ENCODE measurements at places on chromosomes 7 and 10.

- DNase-seq: no peak
These were observed 64.7 kb downstream of the BICC1 start for GRCh38 chr10:58577437-58577777.

GRCh38 chr7:81162234-81162633, 243.4 kb upstream of the SEMA3C start:
- DNase-seq: no peak

GRCh38 chr10:71314028-71314693, 4.9 kb upstream of the SLC29A3 start:
- peak; percentile 47 for DNase-seq

- no peak for DNase-seq
These were observed 563.0 kb upstream of the SEMA3D start for GRCh38 chr7:85749696-85750453.

- DNase-seq: no peak
These were observed 585.0 kb downstream of the AUTS2 start for GRCh38 chr7:70183278-70183677.

DNA sequence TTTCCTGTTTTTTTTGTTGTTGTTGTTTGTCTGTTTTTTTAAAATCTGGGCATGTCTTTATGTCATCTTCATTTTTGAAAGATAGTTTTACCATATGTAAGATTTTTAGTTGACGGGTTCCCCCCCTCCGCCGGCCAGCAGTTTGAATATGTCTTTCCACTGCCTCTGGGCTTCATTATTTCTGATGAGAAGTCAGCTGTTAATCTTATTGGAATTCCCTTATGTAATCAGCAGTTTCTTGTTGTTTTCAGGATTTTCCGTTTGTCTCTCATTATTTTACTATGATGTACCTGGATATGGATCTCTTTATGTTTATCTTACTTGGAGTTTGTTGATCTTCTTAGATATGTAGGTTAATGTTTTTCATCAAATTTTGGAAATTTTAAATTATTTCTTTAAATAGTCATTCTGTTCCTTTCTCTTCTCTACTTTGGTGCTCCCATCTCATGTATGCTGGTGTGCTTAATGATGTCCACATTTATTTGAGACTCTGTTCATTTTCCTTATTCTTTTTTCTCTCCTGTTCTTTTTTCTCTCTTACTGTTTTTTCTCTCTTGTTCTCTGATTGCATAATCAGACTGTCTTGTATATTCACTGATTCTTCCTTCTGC, 9.7 kb downstream of the EXOC6 start:
- DNase-seq: no peak

DNA sequence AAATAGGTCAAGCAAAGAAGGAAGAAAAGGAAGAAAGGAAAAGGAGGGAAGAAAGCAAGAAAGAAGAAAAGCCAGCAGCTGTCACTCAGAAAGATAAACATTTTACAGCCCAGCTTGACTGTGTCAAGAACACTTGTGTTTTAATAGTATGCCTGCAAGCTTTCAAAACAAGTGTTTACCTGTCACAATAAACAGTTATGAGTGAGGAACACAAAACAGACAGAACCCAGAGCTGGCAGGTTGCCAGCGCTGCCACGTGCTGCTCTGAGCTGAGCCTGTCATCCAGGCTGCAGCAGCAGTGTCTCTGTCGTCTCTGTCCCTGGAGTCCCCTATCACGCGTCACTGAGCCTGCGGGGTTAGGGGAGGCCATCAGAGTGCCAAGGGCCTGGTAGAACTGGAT, 827.6 kb upstream of the AUTS2 start:
- no peak for DNase-seq

DNA sequence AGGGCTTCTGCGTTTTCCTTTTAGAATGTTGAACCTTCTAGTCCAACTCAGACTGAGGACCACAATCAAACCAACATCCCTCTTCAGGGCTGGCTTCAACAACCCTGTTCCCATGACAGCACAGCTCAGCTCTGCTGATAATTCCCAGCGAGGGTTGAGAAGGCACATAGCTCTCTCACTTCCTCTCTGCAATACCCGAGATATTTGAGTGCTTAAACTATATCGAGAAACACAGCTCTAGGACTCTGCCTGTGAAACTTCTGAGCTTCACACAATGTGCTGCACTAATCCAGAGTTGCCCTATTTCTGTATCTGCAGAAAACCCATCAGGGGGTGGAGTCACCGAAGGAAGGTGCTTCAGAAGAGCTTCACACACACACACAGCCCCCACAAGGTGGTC, 1.6 kb upstream of the ADARB2 start:
- DNase-seq: no peak

DNA sequence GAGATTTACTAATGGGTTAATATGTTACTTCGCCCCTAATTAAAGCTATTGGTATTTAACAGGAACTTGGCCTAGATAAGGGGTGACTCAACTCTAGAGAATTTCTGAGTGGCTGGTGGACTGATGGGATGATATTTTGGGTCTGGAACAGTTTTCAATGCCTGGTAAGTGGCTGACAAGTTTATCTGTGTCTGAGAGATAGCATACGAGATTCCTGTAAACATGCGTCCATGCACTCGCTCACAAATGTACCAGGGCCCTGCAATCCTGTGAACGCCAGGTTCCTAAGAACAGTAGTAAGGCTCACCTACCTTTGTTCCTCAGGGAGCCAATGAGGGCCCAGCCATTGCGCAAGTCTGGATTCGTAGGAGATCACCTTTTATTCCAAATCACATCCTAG, 683.8 kb upstream of the ANKRD30A start:
- DNase-seq: no peak

GRCh38 chr10:81915504-81915897, 40.5 kb downstream of the NRG3 start:
- DNase-seq: no peak

DNA sequence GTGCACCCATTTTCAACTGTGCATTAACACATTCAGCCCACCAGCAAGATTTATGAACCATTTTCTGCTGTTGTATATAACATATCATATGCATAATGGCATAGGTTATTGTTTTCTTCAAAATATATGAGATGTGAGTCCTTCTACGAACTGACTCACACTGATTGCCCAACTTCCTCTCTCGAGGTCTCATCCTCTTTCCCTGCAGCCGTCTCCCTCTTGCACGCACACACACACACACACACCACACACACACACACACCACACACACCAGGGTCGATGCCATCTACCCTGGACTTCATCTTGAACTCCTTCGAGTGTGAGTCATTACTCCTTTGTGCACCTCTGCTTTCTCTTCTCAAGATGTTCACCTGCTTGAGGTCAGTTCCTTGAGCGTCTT, 36.7 kb downstream of the EGFR start:
- DNase-seq: no peak

- DNase-seq: no peak
These were observed 174.1 kb upstream of the GPR26 start for GRCh38 chr10:123492016-123492415.

DNA sequence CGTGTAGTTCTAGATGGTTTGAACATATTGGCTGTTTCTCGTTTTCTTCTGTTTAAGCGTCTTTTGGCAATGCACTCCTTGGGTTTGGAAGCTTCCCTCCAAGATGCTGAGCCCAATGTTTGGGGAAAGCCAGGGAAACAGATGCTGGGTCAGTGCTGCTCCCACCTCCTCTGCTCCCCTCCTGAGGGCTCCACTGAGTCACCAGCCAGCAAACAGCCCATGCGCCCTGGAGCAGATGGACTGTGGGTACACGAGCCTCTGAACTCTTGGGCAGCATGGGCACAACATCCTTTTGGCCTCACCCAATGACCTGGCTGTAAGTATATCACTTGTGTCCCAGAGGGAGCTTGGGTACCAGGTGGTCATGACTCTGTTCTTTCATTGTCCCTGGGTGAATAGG, 207.6 kb downstream of the BUB3 start:
- no peak for DNase-seq

DNA sequence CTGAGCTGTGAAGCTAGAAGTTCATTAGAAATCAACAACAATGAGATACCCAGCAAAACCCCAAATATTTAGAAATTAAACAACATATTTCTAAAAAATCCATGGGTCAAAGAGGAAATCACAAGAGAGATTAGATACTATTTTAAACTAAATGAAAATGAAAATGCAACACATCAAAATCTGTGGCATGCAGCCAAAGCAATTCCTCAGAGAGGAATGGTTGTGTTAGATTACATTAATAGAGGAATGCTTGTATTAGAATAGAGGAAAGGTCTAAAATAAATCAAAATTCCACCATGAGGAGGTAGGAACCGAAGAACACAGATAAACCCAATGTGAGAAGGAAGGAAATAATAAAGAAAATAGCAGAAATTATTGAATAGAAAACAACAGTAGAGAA, 642.1 kb upstream of the GALNT17 start:
- DNase-seq: no peak

GRCh38 chr7:78173666-78174065, 375.1 kb downstream of the PHTF2 start:
- no peak for DNase-seq

DNA sequence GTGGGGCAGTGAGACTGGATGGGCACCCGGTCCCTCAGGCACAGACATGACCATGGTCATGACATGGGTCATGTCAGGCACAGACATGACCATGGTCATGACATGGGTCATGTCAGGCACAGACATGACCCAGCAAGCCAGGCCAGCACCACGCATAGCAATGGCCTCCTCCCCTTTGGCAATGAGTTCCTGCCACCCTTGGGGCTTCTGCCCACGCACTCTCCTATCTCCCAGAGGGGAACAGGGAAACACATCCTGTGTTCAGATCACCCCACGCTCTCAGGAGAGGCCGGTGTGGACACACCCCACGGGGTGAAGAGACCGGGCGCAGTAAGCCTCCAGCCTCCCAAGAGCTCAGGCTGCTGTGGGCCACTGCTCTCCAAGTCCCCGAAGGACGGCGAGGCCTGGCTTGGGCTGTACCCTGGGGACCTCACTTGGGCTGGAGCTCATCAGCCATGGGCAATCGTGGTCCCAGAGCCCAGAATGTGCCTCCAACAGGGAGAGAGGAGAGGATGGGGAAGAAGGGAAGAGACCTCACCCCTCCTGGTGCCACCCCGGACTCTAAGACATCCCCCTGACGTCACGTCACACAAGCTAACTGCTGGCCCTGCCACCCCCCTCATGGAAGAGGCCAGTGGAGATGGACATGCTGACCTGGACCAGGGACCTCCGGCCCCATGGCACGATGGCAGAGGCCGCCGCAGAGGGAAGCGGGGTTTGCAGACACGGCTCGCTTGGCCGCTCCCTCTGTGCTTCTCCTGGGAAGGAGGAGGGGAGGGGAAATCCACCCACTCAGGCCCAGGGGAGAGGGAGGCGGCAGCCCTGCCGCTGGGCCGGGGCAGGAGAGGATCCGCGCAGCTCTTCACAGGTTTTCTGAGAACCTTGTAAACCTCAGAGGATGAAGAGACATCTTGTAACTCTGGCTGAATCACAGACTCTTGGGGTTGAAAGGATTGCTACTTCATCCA, 269.6 kb downstream of the ELFN1 start:
- DNase-seq: peak; percentile 16

DNA sequence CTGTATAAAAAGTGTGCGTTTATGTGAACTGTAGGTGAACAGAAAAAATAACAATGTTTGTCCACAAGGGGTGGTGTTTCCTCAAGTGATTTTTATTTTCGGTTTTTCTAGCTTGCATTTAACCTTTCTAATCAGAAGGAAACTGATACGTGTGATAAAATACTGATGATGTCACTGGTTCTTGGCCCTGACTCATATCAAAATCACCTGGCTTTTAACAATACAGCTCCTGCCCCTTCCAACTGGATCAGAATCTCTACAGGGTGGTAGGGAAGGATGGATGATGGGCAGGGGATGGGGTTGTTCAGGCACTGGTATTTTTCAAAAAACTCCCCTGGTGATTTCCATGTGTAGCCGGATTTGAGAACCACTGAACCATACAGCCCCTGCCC, 10.9 kb downstream of the NPFFR1 start:
- DNase-seq: no peak

GRCh38 chr10:48523212-48523819, 81.6 kb downstream of the ARHGAP22 start:
- no peak for DNase-seq

DNA sequence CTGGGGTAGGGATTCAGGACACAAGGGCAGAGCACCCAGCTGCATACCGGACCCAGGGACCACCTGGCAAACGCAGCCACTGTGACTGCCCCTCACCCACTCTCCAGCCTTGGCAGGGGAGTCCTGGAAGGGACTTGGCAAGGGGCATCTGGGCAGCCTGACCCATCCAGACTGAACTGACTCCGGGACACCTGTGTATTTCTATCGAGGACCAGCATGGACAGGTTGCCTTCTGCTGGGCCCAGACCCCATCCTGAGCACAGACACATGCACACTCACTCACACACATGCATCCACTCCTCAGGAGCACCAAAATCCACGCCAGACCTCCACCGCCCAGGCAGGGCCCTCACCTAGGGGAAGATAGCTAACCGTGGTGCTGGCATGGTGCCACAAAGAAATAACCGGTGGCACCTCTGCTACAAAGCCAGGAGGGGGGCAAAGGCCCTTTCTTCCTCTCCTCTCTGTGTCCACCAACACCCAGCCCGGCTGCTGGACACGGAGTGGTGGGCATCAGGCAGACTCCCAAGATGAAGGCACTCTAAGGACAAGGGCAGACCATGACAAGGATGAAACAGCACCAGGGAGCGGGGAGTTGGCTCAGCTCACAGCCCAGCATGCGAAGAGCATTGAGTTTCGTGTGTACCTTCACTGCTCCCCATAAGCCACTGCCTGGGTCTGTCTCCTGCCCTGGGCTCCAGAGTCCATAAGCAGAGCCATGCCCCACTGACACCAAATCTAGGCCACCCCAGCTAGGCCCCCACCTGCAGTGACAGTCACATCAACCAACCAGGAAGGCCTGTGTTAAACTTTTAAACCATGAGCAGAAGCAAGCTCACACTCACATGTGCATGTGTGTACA, 35.3 kb downstream of the KCNH2 start:
- DNase-seq: no peak

DNA sequence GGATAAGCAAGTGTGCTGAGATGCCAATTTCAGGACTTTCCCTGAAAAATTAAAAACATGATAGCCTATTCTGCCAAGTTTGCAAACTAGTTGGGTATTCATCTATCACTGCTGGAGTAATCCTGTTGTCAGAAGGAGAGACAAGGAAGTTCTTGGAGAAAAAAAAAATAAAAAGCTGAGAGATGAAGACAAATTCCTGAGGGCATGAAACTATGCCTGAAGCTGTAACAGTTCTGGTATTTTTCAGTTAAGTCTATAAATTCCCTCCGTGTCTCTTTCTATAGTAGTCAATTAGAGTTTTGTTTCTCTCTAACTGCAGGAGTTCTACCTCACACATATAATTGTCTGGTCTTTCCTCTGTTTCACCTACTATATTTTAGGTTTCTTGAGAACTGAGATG, 95.7 kb downstream of the DGKB start:
- no peak for DNase-seq

GRCh38 chr7:73770860-73771670, 995 bp upstream of the CLDN3 start:
- DNase-seq: no peak

- DNase-seq: no peak
These were observed 164.9 kb upstream of the TRIM24 start for GRCh38 chr7:138295049-138295637.

- DNase-seq: no peak
These were observed 158.8 kb downstream of the NXPH1 start for GRCh38 chr7:8592167-8592566.
